K562 (cell line): ENCODE measurements at places on chromosomes 1 and 21.

- no peak for DNase-seq
These were observed 12.2 kb downstream of the SDCCAG8 start for GRCh38 chr1:243267914-243268653.

DNA sequence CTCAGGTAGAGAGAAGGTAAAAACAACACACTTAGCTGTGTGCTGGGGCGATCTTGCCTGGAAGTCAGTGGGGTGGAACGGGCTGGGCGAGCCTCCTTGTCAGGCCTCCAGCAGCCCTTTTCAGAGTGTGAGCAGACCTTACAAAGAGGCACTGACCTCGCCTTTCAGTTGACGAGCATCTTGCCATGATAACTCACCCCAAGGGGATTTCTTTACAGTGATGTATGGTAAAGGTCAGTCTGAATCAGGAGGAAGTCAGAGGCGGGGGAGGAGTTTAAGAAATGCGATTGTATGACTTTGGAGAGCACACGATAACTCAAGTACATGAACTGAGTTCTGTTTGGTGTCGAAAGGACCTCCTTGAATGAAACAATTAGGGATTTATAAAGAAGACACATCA lies 326.5 kb upstream of the PROX1 start:
- DNase-seq = no peak

GRCh38 chr1:228031276-228031995 lies 24.6 kb downstream of the WNT3A start:
- no peak for DNase-seq

- DNase-seq = no peak
These were observed 73.5 kb upstream of the CAMK1G start for GRCh38 chr1:209510063-209510462.

- no peak for DNase-seq
These were observed 5.2 kb downstream of the DEGS1 start for GRCh38 chr1:224188286-224188685.

- no peak for DNase-seq
These were observed 58.5 kb downstream of the PKN2 start for GRCh38 chr1:88742531-88742930.

- DNase-seq = no peak
These were observed 173.0 kb upstream of the LMO4 start for GRCh38 chr1:87155648-87156047.

DNA sequence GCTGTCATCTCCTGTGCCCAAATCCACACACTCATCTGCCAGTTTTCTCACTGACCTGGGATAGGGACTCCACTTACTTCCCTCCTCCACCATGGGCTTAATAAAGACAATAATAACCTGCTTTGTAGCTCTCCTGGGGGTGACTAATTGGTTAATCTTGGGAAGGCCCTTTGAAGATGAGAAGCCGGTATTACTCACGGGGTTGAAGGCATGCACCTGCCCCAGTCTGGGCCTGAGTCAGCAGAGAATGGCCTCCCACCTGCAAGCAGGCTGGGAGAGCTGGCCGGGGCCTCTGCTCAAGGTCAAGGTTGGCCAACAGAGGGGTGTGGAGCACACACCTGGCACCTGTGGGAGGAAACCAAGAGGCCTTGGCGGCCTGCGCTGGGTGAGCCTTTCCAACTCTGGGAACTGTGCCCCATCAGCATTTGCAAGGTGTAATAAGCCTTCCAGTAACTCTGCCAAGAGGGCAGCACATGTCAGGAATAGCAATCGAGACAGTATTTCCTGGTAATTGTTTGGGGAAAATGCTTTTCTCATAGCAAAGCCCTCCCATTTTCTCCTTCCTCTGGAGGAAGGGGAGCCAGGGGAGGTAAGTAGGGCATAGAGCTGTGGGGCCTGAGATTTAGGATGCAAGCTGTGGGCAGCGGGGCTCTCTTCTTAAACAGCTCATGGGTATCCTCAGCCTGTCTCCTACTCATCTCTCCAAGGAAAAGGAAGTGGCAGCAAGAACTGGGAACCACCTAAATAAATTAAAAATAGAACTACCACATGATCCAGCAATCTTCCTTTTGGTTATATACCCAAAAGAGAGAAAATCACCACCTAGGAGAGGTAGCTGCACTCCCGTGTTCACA lies 49.0 kb downstream of the TOMM20 start:
- no peak for DNase-seq

DNA sequence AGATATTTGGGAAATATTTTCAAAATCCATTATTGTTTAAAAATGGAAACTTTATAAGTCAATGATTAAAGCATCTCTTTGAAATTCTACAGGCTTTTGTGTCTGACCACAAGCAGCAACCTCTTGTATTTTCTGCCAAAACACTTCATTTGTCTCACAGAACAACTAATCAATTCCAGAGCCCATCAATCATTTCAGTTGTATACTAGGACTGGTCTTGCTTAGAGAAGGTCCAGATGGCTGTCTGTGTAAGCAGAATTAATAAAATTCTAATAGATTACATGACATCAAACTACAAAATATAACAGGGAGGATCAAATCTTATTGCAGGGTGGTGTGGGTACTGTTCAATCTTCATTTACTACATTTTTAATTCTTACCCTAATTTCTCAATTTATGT lies 76.4 kb downstream of the ACBD6 start:
- DNase-seq = no peak
